ENCODE measurements at places on chromosomes 7 and 10.
A peak's percentile ranks its signal among the peaks of the same experiment; 100 is the strongest.

GRCh38 chr7:158590181-158590530 lies 2.5 kb upstream of the PTPRN2 start:
- DNase-seq: no peak

DNA sequence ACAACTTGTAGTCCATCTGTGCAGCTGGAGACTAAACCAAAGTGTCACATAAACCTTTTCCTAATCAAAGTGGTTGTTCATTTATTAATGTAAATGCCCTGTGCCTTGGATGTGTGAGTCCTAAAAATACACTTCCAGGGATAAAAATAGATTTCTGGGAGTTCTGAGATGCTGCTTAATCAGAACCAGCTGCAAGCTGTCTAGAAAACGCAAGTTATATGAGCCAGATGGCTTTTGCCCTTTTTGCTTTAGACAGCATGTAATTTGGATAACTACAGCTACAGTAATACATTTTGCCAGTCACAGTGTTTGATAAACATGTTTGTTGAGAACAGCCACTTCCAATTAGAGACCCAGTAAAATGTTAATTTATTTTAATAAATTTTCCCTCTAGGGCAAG lies 185.1 kb upstream of the PRPS1L1 start:
- no peak for DNase-seq

DNA sequence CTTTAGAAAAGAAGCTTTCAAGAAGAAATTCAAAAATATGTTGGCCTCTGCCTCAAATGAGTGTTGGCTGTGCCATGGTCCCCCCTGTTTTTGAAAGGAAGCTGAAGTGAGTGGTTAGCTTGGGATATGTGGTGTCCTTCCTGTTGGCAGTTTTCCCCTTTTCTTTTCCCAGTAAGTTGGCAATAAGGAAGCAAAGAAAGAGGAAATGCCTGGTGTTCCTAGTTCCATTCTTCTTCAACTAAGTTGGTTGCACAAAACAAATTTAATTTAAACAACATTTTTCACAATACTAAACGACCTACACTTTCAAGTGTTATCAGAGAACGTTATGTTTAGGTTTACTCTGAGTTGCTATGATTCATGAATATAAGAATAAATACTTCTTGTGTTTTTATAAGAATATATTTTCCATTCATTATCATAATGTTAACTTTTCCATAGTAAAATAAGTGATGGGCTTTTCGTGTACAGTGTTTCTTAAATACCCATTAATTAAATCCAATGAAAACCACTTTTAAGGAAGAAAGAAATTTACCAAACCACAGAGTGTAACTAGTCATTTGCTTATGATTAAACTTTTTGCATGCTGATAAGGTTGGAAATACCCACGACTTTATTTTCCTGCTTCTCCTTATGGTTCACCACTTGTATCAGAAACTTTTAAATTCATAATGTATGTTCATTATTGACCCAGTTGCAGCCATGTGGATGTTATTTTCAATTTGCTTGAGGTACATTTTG lies 7.7 kb downstream of the HDAC9 start:
- DNase-seq: no peak

- no peak for DNase-seq
These were observed 33.0 kb upstream of the SLC25A13 start for GRCh38 chr7:96354881-96355280.

GRCh38 chr10:13915710-13916109 lies 328.9 kb downstream of the PRPF18 start:
- DNase-seq: no peak

- DNase-seq: peak; percentile 87
These were observed 2.7 kb upstream of the MUC17 start for GRCh38 chr7:101017064-101017777.

GRCh38 chr10:86871563-86872183 lies 85.7 kb downstream of the MMRN2 start:
- DNase-seq: no peak

DNA sequence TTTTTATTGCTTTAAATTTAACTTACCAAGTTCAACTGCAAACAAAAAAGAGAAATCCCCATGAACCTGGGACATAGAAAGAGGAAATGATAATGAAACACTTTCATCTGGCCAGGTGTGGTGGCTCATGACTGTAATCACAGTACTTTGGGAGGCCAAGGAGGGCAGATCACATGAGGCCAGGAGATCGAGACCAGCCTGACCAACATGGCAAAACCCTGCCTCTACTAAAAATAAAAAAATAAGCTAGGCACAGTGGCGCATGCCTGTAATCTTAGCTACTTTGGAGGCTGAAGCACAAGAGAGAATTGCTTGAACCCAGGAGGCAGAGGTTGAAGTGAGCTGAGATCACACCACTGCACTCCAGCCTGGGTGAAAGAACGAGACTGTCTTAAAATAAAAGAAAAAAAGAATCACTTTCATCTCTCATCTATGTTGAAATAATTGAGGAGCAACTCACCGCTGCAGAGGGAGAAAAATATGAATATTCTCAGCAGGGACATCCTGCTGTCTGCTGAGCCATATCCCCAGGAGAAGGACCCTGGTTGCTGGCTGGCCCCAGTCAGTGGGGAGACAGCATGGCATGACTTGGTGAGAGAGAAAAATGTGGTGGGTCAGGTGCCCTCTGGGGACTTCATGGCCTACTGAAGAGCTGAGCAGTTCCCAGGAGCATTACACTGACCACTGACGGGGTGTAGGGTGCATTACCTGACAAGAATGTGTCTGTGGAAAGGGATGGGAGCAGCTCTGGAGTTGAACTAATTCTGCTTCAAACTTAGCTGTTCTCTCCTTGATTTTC lies 22.8 kb upstream of the TARP start:
- no peak for DNase-seq

- no peak for DNase-seq
These were observed 313.3 kb upstream of the AKR1E2 start for GRCh38 chr10:4512671-4513240.

GRCh38 chr7:18788026-18788425 lies 292.5 kb downstream of the HDAC9 start:
- DNase-seq: no peak

GRCh38 chr7:81770728-81771223 lies 929 bp upstream of the HGF start:
- DNase-seq: no peak

GRCh38 chr10:1572519-1573333 lies 164.6 kb downstream of the ADARB2 start:
- DNase-seq: no peak

DNA sequence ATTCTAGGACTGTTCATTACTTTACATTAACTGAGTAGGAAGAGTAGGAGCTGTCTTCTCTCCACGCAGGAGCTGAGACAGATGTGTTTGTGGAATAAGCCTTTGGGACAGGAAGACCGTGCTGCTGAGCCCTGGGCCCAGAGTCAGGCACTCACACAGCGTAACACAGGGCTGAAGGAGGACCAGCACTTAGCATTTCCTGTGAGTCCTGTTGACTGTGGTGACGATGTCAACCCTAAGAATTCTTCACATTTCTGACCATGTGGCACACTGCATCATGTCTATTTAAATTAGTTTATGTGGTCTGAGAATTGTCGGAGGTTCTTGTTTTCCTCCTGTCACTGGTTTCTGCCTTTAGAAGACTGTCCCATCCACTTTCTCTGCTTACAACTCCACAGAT lies 117.2 kb downstream of the PIP4K2A start:
- DNase-seq: no peak

GRCh38 chr10:73991884-73992245 lies 6.1 kb upstream of the VCL start:
- DNase-seq: peak; percentile 92

- no peak for DNase-seq
These were observed 20.0 kb downstream of the KIAA1549 start for GRCh38 chr7:138961159-138961558.

DNA sequence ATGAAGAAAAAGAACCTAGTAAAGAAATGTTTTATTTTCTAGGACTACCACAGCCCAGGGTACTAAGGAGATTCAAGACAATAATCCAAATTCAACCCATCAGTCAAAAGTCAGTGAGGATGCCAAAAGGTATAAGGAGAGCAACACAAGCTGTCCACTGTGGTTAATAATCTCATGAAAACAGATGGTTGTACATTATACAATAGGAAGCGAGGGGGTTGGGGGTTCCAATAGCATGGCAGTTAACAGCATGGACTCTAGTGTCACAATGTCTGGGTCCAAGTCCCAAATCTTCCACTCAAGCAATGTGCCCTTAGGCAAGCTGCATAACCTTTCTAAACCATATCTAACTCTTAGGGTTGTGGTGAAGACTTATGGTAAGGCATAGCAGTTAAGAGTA lies 35.1 kb downstream of the BRAF start:
- DNase-seq: peak; percentile 65

DNA sequence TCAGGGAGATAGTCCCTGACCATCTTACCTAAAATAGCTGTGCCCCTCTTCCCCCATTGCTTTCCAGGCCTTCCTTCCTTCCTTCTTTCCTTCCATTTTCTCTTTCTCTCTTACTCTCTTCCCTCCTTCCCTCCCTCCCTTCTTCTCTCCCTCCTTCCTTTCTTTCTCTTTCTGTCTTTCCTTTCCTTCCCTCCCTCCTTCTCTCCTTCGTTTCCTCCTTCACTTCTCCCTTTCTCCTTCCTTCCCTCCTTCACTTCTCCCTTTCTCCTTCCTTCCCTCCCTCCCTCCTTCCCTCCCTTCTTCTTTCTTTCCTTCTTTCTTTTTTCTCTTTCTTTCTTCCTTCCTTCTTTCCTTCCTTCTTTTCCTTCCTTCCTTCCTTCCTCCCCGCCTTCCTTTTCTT lies 24.6 kb upstream of the MKX start:
- no peak for DNase-seq

DNA sequence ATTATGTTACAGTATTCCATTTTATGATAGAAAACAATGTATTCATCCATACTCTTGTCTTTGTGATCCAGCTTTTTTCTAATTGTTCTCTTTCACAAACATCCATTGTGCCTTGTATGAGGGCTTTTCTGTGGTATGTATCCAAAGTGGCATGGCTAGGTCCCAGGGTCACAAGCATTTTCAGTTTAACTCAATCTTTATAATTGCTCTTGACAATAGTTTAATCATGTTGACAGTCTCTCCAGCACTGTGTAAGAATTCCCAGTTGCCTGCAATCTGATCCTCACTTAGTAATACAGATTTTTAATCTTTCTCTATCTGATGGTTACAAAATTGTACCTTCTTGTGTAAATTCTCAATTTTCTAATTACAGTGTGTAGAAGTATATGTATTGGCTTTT lies 533.4 kb downstream of the NEBL start:
- no peak for DNase-seq

- DNase-seq: peak; percentile 79
These were observed 55.4 kb upstream of the LMTK2 start for GRCh38 chr7:98051118-98051744.

- DNase-seq: no peak
These were observed 29.5 kb downstream of the CARD11 start for GRCh38 chr7:3013975-3014792.

- DNase-seq: no peak
These were observed 59.8 kb downstream of the ARID5B start for GRCh38 chr10:61961278-61961677.

- DNase-seq: no peak
These were observed 515 bp downstream of the RALA start for GRCh38 chr7:39623732-39624441.

DNA sequence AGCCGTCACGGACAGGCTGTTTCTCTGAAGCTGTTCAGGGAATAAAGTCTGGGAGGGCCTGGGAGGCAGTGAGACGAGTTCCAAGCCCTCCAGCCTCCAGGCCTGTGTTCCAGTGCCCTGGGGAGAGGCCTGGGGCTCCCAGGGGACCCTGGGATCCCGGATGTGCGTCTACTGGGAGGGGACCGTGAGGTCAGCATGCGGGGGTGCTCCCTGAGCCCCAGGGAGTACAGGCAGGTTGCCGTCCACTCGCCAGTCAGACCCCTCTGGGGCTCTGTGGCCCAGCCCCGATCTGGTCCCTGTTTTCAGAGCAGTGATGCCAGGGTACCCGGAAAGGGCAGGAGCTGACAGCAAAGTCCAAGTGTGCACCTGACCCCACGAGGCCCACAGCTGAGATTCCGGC lies 80.9 kb upstream of the DNAAF5 start:
- no peak for DNase-seq

DNA sequence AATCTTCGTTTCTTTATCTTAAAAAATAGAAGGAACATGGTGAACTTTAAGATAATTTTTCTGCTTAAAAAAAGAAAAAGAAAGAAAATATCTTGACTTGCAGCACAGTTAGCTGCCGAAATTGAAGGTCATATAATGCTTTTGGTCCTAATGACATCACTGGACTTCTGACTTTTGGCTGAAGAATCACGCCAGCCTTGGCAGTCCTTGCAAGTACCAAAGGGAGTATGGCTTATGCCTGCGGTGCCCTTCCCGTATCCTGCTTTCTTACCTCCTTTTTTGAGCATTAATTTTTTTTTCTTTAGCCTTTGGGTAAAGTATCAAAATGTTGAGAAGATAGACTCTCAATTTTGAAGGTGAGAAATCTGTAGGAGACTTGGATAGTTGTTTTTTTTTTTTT lies 7.0 kb downstream of the BMPR1A start:
- no peak for DNase-seq

DNA sequence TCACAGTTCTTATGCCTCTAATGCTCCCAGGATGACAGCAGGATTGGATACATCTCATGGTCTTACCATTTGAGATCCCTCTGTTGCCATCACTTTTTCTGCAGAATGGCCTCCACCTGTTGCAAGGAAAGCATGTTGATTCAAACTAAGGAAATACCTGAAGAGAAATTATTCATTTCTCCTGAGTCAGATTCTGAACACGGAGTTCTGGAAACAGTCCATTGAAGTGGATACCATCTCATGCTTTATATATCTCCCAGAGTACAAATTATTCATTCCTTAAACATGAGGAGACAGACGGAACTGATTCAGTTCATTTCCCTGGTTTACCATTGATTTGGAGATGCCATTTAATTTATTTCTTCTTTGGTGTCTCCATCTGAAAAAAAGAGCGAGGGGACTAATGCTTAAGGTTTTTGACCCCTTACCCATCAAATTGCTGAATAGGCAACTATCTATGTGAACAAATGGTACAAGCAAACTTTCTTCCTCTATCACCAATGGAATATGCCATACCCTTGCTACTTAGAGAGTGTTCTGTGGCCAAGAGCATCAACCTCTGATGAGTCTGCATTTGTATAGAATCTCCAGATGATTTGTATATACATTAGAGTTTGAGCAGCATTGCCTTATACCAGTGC lies 305.0 kb upstream of the LRGUK start:
- no peak for DNase-seq

GRCh38 chr7:5429253-5429856 lies 5.7 kb upstream of the TNRC18 start:
- peak; percentile 58 for DNase-seq

GRCh38 chr7:36127075-36127740 lies 25.8 kb upstream of the EEPD1 start:
- no peak for DNase-seq

GRCh38 chr10:70405037-70405824 lies 1.3 kb downstream of the EIF4EBP2 start:
- peak; percentile 45 for DNase-seq

GRCh38 chr7:123460616-123461015 lies 73.8 kb downstream of the IQUB start:
- no peak for DNase-seq

DNA sequence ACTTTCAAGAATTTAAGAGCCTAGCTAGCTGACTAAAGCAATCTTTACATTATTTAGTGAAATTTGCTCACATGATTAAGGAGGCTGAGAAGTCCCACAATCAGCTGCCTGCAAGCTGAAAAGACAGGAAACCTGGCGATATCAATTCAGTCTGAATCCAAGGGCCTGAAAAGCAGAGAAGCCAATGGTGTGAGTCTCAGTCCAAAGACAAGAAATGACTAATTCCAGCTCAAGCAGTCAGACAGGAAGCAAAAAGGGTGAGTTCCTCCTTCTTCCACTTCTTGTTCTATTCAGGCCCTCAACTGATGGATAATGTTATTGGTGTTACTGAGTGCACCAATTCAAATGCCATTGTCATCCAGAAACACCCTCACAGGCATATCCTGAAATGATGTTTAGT lies 1231.6 kb upstream of the CELF2 start:
- no peak for DNase-seq
